CD4-positive, alpha-beta T cell treated with Interleukin-6 at 100 ng/mL for 8 hours (primary cell): ENCODE measurements at places on chromosomes 12 and 14.

- no peak for DNase-seq
These were observed 9.6 kb downstream of the XRCC3 start for GRCh38 chr14:103705504-103706284.

DNA sequence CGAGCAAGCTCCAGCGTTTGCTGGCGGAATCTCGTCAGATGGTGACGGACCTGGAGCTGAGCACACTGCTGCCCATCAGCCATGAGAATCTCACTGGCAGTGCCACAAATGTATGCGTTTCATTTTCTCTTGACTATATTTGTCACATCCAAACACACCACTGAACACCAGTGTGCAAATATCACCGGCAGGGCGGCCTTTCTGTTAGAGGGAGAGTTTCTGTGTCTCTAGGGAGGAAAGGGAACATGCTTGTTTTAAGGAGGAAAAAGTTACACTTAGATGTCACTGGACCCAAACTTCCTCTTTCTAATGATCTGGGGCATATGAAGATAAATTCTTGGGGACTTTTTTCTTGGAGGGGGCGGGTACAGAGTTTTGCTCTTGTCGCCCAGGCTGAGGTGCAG lies 21.9 kb upstream of the HIP1R start:
- no peak for DNase-seq

DNA sequence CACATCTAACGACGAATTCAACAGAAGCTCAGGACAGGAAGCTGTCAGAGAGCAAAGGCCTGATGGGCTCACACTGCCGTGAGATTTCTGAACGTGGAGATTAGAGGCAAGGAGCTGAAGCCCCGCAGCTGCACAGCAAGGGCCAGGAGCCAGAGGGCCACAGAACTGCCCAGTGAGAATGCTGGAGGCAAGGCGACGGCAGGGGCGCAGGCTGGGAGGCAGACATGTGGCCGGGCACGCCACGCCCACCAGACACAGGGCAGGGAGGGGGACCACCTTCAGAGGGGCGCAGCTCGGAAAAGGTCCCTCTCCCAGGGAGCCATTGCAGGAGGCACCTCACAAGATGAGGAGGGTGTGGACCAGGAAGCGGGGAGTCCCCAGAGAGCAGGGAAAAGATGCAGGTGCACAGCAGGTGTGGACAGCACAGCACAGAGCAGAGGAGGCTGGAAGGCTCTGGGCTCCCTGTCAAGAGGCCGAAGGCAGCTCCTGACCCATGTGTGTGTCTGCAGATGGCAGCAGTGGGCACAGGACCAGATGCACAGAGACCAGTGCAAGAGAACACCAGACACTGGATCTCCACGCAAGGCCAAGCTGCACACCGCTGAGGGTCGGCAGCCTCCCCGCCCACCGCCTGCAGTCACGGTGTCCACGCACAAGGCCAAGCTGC lies 23.0 kb downstream of the BTBD6 start:
- DNase-seq: no peak

DNA sequence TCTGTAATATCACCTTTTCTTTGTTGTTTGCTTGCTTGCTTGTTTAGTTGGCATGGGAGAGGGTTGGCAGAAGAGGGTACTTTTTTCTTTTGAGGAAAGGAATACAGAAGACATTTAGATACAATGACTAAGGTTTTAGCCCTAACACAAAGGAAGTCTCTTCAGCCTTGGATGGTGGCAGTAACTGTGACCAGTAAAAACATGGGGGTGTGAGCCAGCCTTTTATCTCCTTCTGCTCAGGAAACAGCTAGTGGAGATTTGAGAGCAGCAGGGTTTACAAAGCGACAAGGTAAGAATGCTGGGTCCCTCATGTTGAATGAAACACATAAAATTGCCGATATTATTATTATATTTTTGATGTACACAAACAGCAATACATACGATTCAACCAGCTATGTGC lies 40.4 kb downstream of the SLC8A3 start:
- DNase-seq: no peak

DNA sequence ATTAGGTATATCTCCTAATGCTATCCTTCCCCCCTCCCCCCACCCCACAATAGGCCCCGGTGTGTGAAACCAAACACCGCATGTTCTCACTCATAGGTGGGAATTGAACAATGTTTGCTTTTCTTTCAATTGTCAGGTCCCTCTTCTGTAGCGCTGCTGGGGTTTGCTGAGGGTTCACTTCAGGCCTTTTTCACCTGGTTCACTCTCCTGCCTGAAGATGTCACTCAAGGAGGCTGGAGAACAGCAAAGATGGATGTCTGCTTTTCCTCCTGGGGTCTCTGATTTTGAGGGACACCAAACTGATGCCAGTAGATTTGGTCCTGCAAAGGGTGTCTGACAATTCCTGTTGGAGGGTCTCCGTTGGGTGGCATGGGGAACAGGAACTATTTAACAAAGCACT lies 35.8 kb downstream of the KLRK1 start:
- DNase-seq: no peak

DNA sequence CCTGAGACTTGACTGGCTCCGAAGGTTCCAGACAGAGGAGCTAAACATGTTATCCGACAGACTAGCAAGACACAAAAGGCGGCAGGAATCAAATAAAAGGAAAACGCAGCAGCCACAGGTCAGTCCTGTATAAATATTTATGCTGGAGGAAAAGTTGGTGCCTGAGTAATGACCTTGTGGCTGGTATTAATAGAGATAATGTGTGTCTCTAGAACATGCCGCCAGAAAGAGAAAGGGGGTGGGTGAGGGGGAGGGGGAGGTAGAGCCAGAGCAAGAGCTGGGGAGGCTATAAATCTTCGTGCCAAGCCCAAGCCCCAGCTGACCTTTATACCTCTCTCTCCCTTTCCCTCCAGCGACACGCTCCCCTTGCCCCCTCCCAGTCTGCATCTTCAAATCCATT lies 590.4 kb downstream of the MED13L start:
- no peak for DNase-seq

- no peak for DNase-seq
These were observed 671 bp downstream of the SPTB start for GRCh38 chr14:64878837-64879634.

DNA sequence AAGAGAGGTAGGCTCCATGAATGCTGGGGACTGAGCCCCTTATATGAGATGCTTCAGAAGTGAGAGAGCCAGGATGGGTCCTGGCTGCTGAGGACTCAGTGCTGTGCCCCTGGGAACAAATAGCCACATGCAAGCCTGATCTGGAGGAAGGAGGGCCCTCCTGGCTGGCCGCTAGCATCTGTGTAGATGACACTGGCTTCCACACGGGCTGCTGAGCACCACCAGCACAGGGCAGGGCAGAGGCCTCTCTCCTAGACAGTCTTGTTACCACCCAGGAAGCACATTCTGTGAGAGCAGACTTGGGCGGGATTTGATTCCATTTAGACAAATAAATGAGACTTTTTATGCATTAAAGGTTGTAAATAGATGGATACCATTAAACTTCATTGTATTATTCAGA lies 48.0 kb downstream of the ZNF664 start:
- DNase-seq: no peak

DNA sequence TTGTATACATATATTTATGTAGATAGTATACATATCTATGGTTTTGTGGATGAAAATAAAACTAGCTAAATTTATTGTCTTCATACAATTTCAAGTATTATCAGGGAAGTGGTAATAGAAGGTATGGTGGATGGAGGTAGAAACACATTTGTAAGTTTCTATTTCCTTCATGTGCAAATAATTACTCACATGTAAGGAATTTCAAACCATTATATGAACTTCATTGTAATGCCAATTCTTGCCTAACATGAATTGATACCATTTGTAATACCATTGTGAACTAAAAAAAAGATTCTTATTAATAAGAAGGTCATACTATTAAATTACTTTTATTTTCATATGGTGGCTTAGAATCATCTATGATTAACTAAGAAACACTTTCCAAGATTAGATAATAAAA lies 20.1 kb upstream of the PPFIA2 start:
- no peak for DNase-seq

- DNase-seq: no peak
These were observed at the start of gene OR6C74 for GRCh38 chr12:55244309-55244708. OR6C74 (plus strand) TSS chr12:55244609; CDS start chr12:55247288, 2,679 bp downstream.

- no peak for DNase-seq
These were observed 209.5 kb downstream of the FBXL14 start for GRCh38 chr12:1384910-1385309.

- no peak for DNase-seq
These were observed 224.8 kb downstream of the DACT1 start for GRCh38 chr14:58862416-58863160.

DNA sequence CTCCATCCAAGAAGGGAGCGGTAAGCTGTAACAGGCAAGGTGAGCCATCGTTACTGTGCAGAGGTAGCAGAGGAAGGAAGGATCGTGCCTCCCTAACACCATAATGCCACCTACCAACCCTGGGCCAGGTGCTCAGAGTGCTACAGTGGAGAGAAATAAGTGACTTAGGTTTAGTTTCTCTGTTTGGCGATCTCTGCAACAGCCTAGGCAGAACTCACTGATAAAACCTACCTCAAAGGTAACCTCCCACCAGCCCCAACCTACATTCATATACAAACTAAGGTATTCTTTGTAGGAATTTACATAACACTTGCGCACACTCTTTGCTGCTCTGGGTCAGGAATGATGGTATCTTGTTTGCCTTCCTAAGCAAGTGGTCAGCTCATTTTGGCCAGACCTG lies 93.4 kb upstream of the TMEM132D start:
- DNase-seq: no peak

DNA sequence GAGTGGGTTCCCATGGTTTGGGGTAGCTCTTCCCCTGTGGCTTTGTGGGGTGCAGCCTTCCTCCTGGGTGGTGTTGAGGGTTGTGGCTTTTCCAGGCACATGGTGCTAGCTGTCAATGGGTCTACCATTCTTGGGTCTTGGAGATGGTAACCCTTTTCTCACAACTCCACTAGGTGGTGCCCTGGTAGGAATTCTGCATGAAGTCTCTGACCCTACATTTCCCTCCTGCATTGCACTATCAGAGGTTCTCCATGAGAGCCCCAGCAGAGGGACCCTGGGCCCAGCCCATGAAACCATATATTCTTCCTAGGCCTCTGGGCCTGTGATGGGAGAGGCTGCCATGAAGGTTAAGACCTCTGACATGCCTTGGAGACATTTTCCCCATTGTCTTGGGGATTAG lies 1093.3 kb downstream of the SLC16A7 start:
- no peak for DNase-seq

- no peak for DNase-seq
These were observed 50.0 kb upstream of the GPATCH2L start for GRCh38 chr14:76101391-76102379.

GRCh38 chr14:32898876-32899275 lies 39.8 kb upstream of the NPAS3 start:
- no peak for DNase-seq

GRCh38 chr12:98296462-98297079 lies 218.8 kb upstream of the TMPO start:
- DNase-seq: no peak

DNA sequence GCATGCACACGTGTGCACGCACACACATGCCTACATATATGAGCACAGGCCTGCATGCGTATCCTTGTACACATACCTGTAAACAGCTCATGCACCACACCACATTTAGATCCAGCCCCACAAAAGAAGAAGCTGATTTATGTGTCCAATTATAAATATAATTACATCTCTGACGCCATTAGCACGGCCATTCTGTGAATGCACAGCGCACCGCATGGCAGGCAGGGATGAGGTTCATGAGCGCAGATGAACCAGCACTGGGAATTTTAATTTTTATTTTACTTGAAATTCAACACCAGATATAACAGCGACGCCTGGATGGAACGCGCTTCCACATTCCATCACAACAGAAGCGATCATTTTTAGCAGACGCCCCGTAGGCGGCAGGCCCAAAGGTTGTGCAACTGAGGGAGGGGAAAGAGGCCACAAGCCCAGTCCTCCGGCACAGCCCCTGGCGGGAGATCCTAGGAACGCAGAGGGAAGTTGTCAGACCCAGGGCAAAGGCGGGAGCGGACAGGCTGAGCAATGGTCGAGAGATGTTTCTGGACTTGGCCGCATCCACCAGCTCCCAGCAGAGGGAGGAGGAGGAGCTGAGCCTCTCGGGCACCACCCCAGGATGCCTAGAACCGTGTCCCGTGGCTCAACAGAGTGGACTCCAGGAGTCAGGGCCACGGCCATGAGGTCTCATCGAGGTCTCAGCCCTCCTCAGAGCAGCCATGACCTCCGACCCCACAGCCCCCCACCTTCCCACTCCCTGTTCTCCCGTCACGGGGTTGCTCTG lies 37.9 kb upstream of the GALNT9 start:
- DNase-seq: no peak

DNA sequence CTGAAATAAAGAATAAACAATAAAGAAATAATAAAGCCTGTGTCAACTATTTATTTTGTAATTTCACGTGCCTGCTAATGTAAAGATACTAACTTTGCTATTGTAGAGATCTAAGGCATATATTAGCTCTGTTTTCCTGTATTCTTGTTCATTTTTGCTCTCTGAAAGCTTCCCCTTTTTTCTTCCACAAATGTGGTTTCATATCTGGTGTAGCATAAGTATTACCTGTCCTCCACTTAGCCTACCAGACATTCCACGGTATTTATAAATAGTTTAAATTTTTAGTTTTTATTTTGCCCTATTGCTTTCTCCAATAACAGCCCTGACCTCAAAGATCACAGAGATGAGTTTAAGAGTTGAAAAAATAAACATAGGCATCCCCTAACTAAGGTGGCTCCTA lies 92.6 kb upstream of the ATP2B1 start:
- DNase-seq: no peak

DNA sequence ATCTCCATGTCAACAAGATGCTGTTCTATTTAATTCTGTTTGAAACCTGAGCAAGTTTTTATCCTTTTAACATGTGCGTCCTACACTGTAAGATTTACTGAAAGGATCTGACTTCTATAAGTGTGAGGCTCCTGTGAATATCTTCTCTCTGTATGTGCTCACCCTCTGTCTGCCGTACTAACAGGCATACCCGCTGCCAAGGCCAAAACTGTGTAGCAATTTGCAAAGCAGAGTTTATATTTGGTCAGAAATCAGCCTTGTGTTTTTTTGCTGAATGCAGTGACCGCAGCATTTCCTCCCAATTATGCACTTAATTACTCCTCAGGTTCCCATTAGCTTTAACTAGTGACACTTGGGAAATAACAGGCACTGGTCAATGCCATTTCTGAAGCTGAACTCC lies 12.3 kb downstream of the CHST11 start:
- DNase-seq: no peak

DNA sequence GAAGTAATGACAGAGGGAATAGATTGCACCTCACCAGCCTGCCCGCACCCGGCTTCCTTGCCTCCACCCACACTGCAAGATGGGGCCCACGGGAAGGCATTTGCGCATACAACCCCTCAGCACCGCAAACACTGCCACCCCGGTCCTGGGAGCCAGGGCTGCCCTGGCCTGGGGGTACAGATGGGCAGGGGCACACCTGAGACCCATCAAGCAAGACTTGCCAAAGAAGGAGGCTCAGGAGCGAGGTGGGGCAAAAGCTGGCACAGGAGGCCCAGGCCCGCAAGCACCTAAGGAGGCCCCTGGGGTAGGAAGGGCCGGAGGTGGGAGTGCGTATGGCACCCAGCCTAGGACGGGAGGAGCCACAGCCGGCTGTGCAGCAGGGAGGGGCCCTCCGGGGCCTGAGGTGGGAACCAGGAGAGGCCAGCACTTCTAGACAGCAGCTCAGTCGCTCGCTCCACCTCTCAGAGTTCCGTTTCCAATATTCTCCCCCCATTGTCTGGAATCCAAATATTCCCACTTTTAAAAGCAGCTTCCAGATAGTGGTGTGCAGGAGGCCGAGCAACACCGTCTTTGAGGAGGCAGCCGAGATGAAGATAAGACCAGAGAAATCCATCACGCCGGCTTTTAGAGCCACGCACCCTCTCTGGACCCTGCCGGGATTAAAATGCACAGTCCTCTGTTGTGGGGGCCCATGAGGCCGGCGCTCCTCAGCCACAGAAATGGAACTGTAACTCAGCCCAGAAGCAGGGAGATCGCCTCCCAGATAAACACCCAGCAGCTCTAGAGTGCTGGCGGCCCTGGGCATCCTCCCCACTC lies 12.2 kb upstream of the C14orf180 start:
- no peak for DNase-seq
